Stimulated activated CD4-positive, alpha-beta T cell treated with anti-CD3 and anti-CD28 coated beads, Interleukin-1b, Interleukin-23, amount 100 ng/mL, for 1 hour (primary cell): ENCODE measurements at places on chromosomes 4 and X.

DNA sequence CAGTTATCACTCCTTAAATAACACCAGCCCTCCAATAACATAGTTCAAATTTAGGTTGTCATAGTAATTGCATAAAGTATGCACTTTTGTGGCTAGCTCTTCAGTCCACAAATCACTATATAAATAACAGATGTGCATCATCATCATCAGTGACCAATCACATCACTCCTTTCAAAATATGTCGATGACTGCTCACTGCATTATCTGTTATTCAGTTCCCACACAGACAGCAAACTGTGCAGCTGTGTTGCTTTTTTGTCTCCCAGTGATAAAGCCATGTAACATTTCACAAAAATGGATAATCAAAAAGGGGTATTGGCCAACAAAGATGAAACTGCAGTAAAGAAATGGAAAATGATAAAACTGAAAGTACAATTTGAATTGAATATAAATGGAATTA, 205.4 kb downstream of the DCLK2 start:
- no peak for DNase-seq

DNA sequence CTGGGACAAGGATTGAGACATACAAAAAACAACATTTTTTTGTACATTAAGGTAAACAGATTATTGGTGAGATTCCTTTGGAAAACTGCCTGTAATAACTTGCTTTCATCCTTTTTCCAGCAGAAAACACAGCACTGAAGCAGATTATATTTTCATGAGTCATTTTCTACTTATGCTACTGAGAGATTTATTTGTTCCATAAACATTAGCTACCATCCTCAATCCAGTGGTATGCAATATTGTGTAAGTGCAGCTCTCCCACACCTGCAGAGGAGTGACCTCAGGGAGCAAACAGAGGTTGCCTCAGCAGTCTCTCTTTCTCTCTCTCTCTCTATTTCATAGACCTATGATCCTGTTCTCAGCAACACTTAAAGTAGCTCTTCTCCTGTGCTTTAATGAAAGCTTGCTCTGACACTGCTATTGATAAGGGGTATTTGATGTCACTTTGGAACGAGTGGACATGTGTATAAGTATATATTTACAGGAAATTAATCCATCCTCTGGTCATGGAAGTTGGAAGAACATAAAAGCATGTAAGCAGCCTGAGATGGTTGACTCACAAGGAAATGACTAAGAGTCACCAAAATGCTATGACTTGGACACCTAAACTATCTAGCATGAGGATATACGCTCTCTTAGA, 163.7 kb upstream of the SPANXC start:
- DNase-seq = no peak

- DNase-seq = no peak
Observed at GRCh38 chr4:89757154-89757719, 79.7 kb downstream of the SNCA start.

DNA sequence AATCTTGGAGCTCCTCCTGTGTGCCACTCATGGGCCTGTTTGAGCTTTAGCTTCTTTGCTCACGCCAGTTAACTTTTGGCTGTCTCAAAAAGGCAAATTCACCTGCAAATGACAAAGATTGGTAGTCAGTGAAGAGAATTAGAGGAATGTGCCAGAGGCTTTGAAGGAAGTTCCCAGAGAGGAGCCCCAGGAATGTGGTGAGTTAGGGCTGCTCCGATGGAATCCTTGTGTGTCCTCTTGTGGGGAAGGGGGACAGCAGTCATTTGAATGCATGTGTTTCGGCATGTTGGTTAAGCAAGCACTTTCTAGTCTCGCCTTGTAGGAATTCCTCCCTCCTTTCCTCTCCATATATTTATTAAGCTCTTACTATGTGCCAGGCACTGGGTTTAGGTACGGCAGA, 62.9 kb downstream of the ELF4 start:
- no peak for DNase-seq
